Bronchial smooth muscle cell (primary cell): ENCODE measurements at places on chromosomes 16 and 17. TPM values are rescaled to one million over a fixed set of nuclear protein-coding genes. Genes with fewer than 3 reads are reported as not detected.

Gene TNP2
- total RNA-seq = not detected in 2 replicates

Gene ALOXE3
- total RNA-seq = under 0.01 TPM in 1 of 2 replicates, not detected in the other

Gene HSD3B7
- total RNA-seq = 14.3 and 20.8 TPM in 2 replicates

Gene PLXDC1
- total RNA-seq = 2.4 and 3.8 TPM in 2 replicates

Gene CD300E
- total RNA-seq = not detected in 2 replicates

Gene TERB1
- under 0.01 and 0.09 TPM in 2 replicates for total RNA-seq

Gene CNTROB
- total RNA-seq = 17.0 and 21.2 TPM in 2 replicates

Gene SLFN13
- total RNA-seq = 1.3 and 2.1 TPM in 2 replicates

Gene KRT36
- not detected in 2 replicates for total RNA-seq

Gene PLLP
- 0.16 TPM in 1 of 2 replicates, not detected in the other for total RNA-seq

Gene RNF43
- total RNA-seq = under 0.01 TPM in 1 of 2 replicates, not detected in the other

Gene CTRB2
- not detected in 2 replicates for total RNA-seq

Gene C16orf96
- under 0.01 TPM in 2 replicates for total RNA-seq

Gene RMI2
- 1.5 and 6.1 TPM in 2 replicates for total RNA-seq

Gene CDC6
- 0.94 and 1.7 TPM in 2 replicates for total RNA-seq

Gene CCL14
- not detected in 2 replicates for total RNA-seq

Gene OR3A3
- not detected in 2 replicates for total RNA-seq

Gene C16orf92
- not detected in 2 replicates for total RNA-seq

Gene TAC4
- not detected in 2 replicates for total RNA-seq

Gene SDR42E1
- total RNA-seq = 0.16 and 0.26 TPM in 2 replicates

Gene GUCY2D
- total RNA-seq = under 0.01 and 0.09 TPM in 2 replicates
